ENCODE measurements at places on chromosomes 7 and 10.
A peak's percentile ranks its signal among the peaks of the same experiment; 100 is the strongest.

DNA sequence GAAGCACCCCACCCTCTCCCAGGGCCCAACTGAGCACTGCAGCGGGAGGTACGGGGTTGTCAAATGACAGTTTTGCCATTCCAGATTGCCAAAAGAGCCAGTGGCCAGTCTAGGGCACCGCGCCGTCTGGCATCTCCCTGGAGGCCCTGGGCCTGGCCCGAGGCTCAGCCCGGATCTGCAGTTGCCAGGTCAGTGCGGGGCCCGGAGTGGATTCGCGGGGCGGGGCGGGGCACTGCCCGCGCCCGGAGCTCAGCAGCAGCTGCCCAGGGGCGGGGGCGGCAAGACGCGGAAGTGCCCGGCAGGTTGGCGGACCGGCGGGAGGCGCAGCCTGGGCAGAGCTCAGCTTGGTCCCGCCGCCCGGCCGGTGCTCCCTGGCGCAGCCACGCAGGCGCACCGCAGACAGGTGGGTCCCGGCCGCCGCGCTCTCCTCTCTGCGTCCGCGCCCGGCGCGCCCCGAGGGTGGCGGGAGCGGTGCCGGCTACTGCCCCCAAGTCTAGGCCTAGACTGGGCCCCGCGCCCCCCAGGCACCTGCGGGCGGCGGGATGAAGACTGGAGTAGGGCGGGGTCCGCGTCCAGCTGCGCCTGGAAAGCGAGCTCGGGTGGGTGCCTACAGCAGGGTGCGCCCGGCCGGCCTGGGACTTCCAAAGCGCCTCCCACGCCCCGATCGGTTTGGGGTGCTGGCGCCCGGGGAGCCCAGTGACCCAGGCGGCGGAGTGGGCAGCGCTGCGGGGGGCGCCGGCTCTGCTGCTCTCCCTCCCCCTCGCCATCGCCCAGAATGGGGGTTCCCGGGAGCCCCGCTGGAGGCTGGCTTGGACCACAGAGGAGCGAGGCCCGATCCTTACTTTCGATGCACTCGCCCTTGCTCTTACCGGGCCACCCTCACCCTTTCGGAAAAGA is at the start of gene IRF5:
Gene IRF5, plus strand, starts transcription at position 281 of the 897 bp plus-strand sequence. CDS start 4,155 bp downstream, outside the sequence.
- no peak for DNase-seq

DNA sequence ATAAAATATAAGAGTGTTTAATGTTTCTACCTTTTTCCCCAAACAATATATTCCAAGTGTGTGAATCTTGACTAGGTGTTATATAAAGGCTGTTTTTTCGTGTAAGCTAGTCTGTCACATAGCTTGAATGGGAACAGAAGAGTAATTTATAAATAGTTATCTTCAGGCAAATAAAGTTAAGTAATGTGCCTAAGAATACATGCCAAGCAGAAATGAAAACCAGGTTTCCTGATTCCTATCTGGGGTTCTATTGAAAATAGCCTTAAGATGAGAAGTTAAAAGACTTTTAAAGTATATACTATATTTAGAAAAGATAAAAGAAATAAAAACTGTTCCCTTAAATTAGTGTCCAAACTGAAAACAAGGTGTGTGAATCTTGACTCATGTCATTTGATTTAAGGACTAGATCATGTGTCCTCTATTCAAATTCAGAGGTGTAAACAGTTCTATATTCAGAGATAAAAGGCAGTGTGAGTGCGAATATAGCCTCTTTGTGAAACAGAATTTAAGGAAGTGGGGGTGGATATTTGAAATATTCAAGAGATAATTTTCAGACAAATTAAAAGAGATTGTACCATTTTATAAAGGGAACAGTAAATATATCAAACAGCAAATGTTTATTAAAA is 247.5 kb downstream of the THSD7A start:
- no peak for DNase-seq

- DNase-seq: no peak
Observed at GRCh38 chr10:23413629-23414089, 25.2 kb upstream of the OTUD1 start.

- DNase-seq: peak; percentile 52
Observed at GRCh38 chr10:5446390-5446926, 34.1 kb downstream of the NET1 start.

GRCh38 chr10:119306514-119306951 is 99.2 kb downstream of the GRK5 start:
- peak; percentile 54 for DNase-seq

GRCh38 chr10:11164803-11165590 is 147.3 kb downstream of the CELF2 start:
- DNase-seq: peak; percentile 39

GRCh38 chr10:47415520-47416304 is 31.6 kb upstream of the ZNF488 start:
- no peak for DNase-seq

- no peak for DNase-seq
Observed at GRCh38 chr7:44961844-44962482, 16.9 kb downstream of the MYO1G start.

DNA sequence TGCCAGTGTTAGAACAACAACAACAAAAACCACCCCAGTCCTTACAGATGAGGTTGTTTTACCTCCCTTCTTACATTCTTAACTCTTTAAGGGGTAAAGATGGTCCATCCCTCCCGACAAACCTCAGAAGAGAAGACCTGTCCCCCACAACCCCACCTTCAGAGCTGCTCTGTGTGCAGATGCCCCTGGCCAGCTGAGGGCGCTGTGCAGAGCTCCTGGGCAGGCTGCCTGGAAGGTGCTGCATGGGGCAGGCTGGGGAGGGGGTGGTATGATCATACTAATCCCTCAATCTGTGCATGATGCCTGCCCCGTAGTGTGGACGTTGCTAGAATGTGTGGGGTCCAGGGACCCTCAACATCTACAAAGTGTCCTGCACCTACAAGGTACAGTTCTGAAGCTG is 387.1 kb downstream of the INHBA start:
- DNase-seq: no peak

DNA sequence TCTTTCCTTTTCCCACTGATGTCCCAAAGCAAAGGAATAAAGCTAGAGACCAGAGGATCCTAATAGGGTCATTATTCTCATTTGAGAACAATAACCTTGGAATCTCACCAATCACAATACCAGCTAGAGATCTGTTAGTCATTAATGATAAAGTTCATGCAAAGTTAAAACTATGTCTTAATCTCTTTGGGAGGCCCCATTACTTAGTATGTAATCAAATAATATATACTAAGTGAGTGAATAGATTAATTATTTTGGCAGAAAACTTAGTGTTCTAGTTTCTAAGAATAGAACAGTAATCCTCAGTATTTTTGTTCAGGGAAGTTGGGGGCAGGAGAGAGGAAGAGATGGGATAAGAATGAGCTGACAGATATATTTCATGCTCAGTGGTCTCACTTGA is 227.2 kb downstream of the MTERF1 start:
- no peak for DNase-seq

GRCh38 chr7:7178081-7178480 is 4.3 kb upstream of the C1GALT1 start:
- no peak for DNase-seq

DNA sequence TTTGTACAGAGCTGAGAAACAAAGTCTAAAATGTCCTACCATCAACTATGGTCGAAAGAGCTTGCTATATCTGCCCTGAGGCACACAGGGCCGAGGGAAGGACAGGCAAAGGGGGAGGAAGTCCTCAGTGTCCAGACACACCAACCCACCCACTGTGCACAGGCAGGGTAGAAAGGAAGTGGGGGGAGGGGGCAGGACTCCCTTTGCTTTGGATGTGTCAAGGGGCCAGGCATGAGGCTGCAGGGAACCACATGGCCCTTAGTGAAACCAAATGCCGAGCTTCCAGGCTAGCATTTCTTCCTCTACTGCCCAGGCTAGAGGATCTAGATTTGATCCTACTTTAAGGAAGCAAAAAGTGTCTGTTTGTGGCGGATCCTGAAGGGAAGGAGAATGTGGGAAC is 28.6 kb downstream of the KCNH2 start:
- DNase-seq: no peak

DNA sequence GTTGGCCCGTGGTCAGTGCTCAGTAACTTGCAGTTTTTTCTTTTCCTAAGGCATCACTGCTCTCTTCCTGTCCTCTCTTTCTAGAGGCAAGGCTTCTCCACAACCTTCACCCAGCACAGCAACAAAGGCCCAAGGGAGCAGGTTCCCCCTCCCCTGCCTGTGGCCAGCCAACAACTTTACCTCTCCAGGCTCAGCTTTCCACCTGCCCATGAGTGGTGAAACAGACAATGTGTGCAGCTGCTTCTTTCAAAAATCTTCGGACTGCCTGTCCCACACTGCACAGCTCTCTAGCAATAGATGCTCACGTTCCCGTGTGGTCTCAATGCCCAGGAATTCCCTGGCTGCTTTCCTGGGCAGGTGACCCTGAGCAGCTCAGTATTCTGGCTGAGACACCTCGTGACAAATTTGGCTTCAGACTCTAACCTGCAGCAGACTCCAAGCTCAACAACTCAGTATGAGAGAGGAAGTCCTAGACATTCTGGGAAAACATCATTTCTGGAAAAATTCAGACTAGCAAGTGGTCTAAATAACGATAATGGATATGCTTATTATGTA is 28.9 kb upstream of the TMEM72 start:
- no peak for DNase-seq

DNA sequence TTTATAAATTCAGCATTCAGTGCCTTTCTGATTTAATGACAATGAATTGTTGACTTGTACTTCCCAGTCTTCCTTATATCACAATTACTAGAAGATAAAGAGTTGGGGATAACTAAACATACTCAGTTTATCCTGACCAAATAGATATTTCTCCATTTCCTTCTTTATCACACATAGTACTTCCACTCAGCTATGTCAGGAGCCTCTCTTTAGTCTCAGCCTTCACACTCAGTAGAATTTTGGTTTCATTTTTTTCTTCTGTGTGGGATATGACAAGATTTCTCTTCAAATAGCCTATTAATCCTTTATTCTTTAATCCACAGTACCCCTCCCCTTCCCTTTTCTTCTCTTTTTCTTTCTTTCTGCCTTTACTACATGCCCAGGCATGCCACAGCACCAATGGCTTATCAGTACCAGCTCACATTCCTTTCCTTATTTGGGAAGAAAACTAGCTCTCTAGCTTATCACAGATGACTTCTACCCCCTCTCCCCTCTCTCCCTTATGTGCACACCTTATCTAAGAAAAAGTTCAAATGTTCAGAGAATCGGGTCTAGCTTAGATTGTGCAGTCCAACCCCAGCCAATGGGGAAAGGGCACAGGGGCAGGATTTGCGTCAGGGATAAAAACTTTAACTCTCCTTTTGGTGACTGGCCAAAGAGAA is 109.0 kb downstream of the PHF14 start:
- DNase-seq: no peak

- no peak for DNase-seq
Observed at GRCh38 chr10:93501650-93502049, 5.2 kb downstream of the CEP55 start.

GRCh38 chr10:122301055-122301810 is 30.1 kb downstream of the BTBD16 start:
- no peak for DNase-seq

DNA sequence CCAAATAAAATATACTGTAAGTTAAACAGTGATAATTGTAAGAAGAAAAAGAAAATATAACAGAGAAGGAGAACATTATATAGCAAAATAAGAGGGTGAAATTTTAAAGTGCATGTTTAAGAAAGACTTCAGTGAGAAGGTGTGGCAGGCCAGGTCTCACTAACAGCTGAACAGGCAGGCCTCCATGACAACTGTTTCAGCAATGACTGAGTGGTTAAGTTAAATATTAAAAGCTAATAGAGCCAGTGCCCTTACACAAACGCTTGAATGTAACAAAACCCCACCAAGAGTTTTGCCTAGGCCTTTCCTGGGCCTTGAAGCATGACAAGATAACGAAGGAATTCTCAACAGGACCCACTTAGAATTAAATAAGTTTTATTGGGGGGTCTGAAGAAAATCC is 32.6 kb downstream of the CFAP43 start:
- no peak for DNase-seq

GRCh38 chr7:139111811-139112301 is 2.3 kb upstream of the ZC3HAV1 start:
- no peak for DNase-seq

GRCh38 chr7:68417659-68418058 is 1180.6 kb upstream of the AUTS2 start:
- DNase-seq: no peak

DNA sequence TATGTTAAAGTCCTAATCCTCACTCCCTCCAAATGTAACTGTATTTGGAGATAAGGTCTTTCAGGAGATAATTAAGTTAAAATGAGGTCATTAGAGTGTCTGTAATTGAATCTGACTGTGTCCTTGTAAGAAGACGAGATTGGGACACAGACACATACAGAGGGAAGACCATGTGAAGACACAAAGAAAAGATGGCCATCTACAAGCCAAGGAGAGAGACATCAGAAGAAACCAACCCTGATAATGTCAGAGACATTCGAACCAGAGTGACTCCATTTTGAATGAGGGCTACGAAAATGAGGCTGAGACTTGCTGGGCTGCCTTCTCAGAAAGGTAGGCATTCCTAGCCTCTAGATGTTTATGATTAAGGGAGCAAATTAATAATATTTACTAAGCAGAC is 542 bp upstream of the SAMD9L start:
- no peak for DNase-seq

DNA sequence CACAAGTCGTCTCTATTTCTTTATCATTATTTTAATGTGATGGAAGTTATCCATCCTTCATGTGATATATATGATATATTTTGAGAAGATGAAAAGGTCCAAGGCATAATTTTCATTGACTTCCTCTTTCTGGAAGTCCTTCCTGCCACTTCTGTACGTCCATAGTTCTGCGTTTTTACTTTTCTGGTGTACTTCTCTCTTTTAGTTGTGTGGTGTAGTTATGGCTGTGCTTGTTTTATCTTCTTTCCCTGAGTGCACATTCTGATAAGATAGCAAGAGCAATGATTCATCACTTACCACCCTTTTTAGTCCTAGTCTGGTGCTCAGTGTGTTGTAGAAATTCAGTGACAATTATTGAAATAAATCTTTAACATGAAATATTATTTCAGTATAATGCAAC is 231.3 kb upstream of the FERD3L start:
- no peak for DNase-seq

- DNase-seq: peak; percentile 74
Observed at GRCh38 chr10:110918269-110918642, 724 bp downstream of the BBIP1 start.

- no peak for DNase-seq
Observed at GRCh38 chr7:64878684-64879083, 24.4 kb upstream of the ZNF273 start.

DNA sequence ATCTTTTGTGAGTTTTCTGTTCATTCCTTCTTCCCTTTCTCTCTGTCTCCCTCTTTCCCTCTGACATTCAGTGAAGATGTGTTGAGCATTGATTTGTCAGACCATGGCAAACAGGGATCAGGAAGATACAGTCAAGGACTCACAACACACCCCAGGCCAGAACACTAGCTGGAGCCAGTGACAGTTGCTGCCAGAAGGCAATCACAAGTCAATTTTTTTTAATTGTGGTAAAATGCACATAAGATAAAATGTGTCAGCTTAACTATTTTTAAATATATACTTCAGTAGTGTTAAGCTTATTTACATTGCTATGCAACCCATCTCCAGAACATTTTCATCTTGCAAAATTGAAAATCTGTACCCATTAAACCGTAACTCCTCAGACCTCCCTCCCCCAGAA is 62.6 kb downstream of the TEX36 start:
- DNase-seq: no peak

Data from stimulated activated CD4-positive, alpha-beta T cell treated with anti-CD3 and anti-CD28 coated beads, Interleukin-15, amount 100 ng/mL, for 1 hour (primary cell).